Ovary (tissue), 10 donors: ENCODE measurements at places on chromosomes 5 and 9. TPM values are rescaled to one million over a fixed set of nuclear protein-coding genes. Genes with fewer than 3 reads are reported as not detected.

The RANBP17 gene
- 1.3 TPM for polyA plus RNA-seq

The AHRR gene
- polyA plus RNA-seq: 0.77 TPM

- DNase-seq: no peak
- H3K27me3 ChIP-seq: no peaks in the 10 kb centered on the region
- no peaks in the 10 kb centered on the region for H3K36me3 ChIP-seq
- peaks cover 2% of the 10 kb centered on the region for H3K4me1 ChIP-seq
- no peak overlapping the region for H3K27ac ChIP-seq
- no peak overlapping the region for H3K4me3 ChIP-seq
Measured at GRCh38 chr5:98214240-98215051, 559.0 kb upstream of the RGMB start.

DNA sequence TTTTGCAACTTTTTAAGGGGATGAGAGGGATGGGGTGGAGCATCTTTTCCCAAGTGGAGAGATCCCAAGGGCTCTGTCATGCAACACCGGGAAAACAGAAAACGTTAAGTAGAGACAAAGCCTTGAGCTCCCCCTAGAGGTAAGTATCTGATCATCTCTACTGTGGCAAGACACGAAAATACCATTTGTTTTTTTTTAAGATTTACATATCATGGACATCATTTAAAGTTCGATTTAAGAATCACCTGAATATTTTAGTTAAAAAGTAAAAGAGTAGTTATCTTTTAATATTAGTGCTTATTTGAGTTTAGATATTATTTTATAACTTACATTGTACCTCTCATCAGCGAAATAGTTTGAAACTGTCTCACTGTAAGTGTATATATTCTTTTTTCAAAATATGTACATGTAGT lies 200.4 kb downstream of the LRRC70 start:
- no peaks in the 10 kb centered on the region for H3K27me3 ChIP-seq
- no peaks in the 10 kb centered on the region for H3K4me1 ChIP-seq
- H3K36me3 ChIP-seq: no peaks in the 10 kb centered on the region
- no peak for DNase-seq
- H3K27ac ChIP-seq: no peak overlapping the region
- no peak overlapping the region for H3K4me3 ChIP-seq

DNA sequence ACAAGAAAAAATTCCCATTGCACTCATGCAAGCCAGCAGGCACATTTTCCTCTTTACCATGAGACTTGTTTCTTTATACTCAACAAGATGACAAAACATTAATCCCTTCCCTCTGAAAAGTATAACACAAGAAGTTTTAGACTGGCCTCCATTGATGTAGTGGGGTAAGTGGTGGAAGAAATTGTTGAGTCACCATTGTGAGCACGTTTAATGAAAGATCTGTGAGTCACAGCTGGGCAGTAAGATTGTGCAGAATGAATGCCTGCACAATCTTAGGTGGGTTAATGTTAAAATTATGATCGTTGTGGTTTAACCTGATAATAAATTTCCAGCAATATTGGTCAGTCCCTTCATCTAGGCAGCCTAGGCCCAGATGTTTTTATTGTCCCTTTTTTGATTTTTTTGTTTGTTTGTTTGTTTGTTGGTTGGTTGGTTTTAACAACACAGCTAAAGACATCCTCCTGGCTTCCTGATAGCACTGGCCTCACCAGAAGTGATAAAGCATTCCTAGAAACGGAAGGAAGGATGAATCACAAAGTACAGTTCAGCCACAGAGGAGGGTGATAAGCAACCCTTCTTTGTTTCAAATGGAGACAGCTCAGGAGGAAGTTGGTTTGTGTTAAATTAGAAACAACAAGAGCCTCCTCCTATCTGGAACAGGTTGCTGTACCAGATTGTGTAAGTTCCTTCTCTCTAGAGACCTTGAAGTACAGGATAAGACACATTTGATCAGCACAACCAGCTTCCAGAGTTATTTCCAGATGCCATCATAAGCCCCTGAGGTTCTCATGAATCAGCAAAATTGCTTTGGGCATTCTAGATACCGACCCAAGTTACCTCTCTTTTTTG lies 40.3 kb downstream of the SLC24A2 start:
- no peaks in the 10 kb centered on the region for H3K27me3 ChIP-seq
- H3K4me3 ChIP-seq: no peak overlapping the region
- DNase-seq: no peak
- H3K27ac ChIP-seq: no peak overlapping the region

- H3K27ac ChIP-seq: no peak overlapping the region
- no peak for DNase-seq
- H3K27me3 ChIP-seq: no peaks in the 10 kb centered on the region
- H3K36me3 ChIP-seq: no peaks in the 10 kb centered on the region
- H3K4me1 ChIP-seq: no peaks in the 10 kb centered on the region
- no peak overlapping the region for H3K4me3 ChIP-seq
Measured at GRCh38 chr5:133757396-133757945, 145.1 kb upstream of the FSTL4 start.

DNA sequence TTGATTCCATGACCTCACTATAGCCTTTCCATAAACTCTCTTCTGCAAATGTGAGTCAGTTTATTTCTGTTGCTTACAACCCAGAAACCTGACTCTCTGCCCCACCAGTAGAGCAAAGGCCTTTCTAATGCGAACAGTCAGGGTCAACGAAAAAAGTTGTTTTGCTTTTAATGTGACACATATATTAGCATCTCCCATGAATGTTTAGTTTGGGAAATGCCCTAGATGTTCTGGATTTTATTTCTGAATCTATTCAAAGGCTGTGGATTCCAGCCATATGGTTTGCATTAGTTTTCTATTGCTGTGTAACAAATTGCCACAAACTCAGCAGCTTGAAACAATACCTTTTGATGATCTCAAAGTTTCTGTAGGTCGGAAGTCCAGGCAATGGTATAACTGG lies 193.5 kb downstream of the GNA14 start:
- H3K27ac ChIP-seq: no peak overlapping the region
- H3K36me3 ChIP-seq: no peaks in the 10 kb centered on the region
- peaks cover 5% of the 10 kb centered on the region for H3K4me1 ChIP-seq
- no peaks in the 10 kb centered on the region for H3K27me3 ChIP-seq

GRCh38 chr9:257957-258356 lies 43.3 kb downstream of the DOCK8 start:
- no peaks in the 10 kb centered on the region for H3K36me3 ChIP-seq
- H3K4me1 ChIP-seq: no peaks in the 10 kb centered on the region
- no peak overlapping the region for H3K27ac ChIP-seq
- H3K4me3 ChIP-seq: no peak overlapping the region
- no peak for DNase-seq

DNA sequence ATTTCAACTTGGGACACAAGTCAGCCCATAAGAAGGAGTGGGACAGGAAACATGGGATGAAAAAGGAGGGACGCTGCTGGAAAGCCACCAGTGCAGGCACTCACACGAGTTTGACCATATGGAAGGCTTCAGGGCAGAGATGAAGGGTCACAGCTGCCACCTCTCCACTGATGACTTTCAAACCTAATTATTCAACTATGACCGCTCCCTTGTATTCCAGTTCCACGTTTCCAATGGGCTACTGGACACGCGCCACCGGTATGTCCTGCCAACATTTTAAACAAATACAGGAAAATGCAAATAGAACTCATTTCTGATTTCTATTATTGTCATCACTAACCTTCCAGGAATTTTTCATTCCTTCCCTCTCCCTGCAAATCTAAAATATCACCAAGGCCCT lies 134.7 kb downstream of the SLC1A3 start:
- H3K27me3 ChIP-seq: no peaks in the 10 kb centered on the region
- H3K4me1 ChIP-seq: peaks cover 3% of the 10 kb centered on the region
- H3K27ac ChIP-seq: no peak overlapping the region
- DNase-seq: no peak
- no peaks in the 10 kb centered on the region for H3K36me3 ChIP-seq

DNA sequence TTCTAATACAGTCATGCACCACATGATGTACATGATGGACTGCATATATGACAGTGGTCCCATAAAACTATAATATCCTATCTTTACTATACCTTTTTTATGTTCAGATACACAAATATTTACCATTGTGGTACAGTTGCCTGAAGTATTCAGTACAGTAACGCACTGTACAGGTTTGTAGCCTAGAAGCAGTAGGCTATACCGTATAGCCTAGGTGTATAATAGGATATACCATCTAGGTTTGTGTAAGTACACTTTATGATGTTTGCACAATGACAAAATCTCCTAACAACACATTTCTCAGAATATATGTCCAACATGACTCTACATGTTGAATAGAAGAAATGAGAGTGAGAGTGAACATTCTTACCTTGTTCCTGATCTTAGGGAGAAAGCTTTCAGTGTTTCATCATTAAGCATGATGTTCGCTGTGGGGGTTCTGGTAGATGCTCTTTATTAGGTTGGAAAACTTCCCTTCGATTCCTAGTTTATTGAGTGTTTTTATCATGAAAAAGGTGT lies 31.8 kb downstream of the AMBP start:
- no peak overlapping the region for H3K27ac ChIP-seq
- H3K4me1 ChIP-seq: no peaks in the 10 kb centered on the region
- no peaks in the 10 kb centered on the region for H3K36me3 ChIP-seq
- no peak for DNase-seq
